ENCODE measurements at places on chromosomes 7 and 10.

GRCh38 chr7:112082306-112082705 is 123.9 kb downstream of the DOCK4 start:
- no peak for DNase-seq

- DNase-seq = no peak
Observed at GRCh38 chr10:110360857-110361474, 56.2 kb upstream of the SMNDC1 start.

DNA sequence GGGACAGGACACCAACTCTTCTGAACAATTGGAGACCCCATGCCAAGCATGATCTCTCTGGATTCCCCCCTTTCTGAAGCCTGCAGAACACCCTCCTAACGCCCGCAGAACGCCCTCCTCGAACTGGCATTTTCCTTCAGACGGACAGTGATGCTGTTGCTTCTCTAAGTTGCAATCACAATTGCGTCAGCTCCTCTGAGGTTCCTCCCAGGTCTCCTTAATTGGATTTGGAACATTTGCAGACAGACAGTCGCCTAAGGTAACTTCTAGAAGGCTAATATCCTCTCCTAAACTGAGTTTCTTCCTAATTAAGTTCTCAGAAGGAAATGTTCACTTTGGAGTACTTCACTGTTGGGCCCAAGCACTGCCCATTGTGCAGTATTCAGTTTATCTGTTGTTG is 20.5 kb upstream of the SERPINE1 start:
- no peak for DNase-seq

GRCh38 chr7:47095946-47096345 is 486.0 kb downstream of the TNS3 start:
- no peak for DNase-seq

DNA sequence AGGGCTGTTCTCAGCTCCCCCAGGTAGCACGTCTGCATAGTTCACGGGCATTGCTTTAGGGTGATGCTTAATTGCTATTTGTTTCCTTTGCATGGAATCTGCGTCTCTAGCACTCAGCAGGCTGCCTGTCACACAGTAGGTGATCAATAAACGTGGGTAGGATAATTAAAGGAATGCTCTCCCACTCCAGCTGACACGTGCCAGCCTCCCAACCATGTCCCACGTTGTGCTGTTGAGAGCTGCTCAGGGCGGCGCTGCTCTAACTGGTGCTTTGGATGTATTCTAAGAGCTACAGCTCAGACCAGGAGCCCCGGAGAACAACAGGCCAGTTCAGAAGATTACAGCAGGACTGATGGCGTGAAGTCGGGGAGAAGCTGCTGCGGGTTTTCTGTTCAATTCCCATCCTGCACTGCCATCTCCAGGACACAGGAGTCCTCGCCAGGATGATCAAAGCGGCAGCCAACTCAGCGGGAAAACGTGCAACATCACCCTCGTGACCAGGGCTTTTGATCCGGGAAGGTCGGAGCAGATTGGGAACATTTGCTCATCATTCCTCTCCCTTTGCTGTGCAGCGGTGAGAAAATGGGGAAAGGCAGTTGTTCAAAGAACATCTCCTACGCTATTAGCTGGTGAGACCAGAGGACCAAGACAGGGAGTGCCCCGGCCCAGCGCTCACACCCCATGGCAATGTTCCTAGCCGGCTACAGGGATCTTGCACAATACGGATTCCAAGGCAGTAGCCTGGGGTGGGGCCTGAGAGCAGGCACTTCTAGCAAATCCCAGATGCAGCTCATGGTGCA is 50.5 kb upstream of the FOXK1 start:
- DNase-seq = no peak

DNA sequence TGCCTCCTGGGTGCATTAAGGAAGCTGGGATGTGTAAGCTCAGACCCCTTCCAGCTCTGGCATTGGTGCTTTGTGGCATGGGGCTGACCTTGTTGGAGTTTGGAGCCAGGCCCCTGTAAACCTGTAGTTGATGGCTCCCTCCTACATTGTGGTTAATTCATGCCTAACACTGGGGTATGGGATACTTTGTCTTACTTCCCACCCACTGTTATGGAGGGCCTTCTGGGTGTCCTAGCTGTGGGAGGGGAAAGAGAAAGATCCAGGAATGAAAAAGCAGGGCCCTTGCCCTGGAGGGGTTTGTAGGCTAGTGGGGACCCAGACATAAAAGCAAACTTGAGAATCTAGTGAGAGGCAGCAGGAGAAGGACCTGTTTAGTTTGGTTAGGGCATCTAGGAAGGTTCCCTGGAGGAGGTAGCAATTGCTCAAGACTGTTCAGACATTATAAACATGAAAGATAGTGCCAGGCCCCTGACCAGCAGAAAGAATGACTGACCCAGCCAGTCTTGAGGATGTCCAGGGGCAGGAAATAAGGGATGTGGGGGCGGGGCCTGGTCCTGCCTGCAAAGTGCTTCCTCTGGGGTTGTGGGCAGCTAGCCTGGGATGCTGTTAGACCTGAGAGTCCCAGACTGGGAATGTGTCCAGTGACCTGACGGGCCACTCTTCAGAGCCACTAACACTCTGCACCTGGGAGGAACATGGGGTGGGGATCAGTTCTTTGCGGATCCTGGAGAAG is 6.6 kb downstream of the ADAMTS14 start:
- DNase-seq = no peak

DNA sequence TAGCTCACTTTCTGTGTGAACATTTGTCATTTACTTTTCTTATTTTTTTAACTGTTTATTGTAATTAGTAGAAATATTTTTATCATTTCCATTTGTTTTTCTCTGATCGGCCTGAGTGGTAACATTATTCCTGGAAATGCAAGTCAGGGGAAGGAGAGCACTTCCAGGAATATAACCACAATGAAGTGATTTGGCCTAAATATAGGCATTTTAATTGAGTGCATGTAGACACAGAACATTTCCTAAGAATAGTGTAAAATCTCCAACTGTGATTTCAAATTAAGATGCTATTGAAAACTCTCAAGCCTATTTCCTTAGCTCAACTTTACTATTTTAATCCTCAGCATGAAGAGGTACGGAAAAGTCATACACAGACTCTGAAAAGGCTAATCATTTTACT is 86.5 kb upstream of the SKAP2 start:
- no peak for DNase-seq

GRCh38 chr10:100790761-100791208 is 45.4 kb downstream of the PAX2 start:
- DNase-seq = no peak

GRCh38 chr7:35658606-35659201 is 36.2 kb downstream of the HERPUD2 start:
- DNase-seq = no peak

GRCh38 chr7:46687203-46687602 is 766.1 kb upstream of the IGFBP3 start:
- no peak for DNase-seq

DNA sequence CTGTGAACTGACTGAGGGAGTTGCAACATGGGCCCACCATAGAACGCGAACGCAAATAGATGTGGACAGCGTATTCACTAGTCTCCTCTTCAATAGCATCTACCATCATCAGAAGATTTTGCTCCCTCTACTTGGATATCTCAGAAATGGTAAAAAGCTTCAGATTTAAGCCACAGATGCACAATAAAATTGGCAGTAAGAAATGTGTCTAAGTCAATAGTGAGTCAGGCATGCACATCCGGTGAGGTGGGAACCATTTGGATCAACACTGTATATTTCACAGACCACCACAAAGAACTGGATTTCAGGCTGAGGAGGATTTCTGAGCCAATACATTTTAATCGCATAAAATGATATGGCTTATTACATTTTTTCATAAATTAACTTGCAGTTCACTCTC is 111.5 kb upstream of the ADAM12 start:
- no peak for DNase-seq
